ENCODE measurements at places on chromosomes 3 and 15.

GRCh38 chr3:196166741-196167140 is 44.5 kb downstream of the ZDHHC19 start:
- no peak for DNase-seq

- DNase-seq = no peak
Observed at GRCh38 chr15:82625136-82625535, 22.0 kb downstream of the CPEB1 start.

GRCh38 chr3:133188996-133189395 is 150.8 kb downstream of the TMEM108 start:
- no peak for DNase-seq

DNA sequence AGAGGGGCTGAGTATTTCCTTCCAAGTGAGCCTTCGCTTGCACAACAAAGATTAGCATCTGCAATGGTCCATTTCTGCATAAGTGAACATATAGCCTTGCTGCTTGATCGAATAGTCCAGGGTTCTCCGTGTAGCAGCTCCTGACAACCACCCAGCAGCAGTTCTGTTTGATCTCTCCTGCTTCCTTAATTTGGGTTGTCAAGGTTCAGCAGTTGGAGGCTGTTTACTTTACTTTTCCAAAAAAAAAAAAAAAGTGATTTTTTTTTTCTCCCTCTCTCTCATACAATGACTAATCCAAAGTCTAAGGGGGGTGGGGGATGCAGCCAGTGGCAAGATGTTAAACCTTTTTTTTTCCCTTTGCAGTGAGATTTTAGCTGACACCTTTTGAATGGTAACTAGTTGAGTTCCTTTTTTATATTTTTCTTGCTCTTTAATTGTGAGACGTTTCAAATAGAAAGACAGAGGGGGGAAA is 3.6 kb downstream of the FOXP1 start:
- no peak for DNase-seq

DNA sequence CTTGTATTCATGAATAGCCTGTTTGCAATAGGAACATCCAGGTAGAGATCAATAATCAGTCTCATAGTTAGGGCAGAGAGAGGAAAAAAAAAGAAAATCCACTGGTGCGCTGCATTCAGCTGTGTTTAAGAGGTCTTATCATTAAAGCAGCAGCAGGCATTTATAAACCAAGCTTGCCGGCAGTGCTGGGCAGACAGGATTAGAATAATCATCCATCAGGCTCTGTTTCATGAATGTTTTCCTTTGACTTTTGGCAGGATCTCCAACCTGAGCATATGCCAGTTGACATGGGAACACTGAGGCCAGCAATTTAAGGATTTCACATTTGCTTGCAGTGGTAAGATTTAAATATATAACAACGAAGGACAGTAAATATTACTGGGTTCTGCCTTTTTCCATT is 305.2 kb upstream of the SEMA6D start:
- DNase-seq = no peak

Data from CD4-positive, alpha-beta T cell treated with Interleukin-15 for 1 hour (primary cell).